Left renal cortex interstitium (tissue), 4 donors: ENCODE measurements at places on chromosomes 6 and 20. TPM values are rescaled to one million over a fixed set of nuclear protein-coding genes. Genes with fewer than 3 reads are reported as not detected.

DNA sequence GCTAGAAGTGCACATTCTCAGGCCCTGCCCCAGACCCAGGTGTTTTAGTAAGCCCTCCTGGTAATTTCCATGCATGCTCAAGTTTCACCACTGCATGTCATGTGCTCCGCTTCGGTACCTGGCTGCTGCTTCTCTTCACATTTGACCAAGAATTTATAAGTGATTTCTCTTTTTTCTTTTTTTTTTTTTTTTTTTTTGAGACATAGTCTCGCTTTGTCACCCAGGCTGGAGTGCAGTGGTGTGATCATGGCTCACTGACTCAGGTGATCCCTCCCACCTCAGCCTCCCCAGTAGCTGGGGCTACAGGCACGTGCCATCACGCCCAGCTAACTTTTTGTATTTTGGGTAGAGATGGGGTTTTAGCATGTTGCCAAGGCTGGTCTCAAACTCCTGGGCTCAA lies 16.0 kb downstream of the TM9SF4 start:
- no peak for DNase-seq

GRCh38 chr6:83215131-83216047 lies 22.2 kb downstream of the RWDD2A start:
- DNase-seq: peak; percentile 32

- DNase-seq: no peak
Measured at GRCh38 chr6:144202879-144203468, 52.7 kb downstream of the STX11 start.

GRCh38 chr20:44471481-44471882 lies 4.2 kb upstream of the TTPAL start:
- no peak for DNase-seq

- DNase-seq: no peak
Measured at GRCh38 chr20:46757754-46758678, 48.6 kb downstream of the SLC2A10 start.

DNA sequence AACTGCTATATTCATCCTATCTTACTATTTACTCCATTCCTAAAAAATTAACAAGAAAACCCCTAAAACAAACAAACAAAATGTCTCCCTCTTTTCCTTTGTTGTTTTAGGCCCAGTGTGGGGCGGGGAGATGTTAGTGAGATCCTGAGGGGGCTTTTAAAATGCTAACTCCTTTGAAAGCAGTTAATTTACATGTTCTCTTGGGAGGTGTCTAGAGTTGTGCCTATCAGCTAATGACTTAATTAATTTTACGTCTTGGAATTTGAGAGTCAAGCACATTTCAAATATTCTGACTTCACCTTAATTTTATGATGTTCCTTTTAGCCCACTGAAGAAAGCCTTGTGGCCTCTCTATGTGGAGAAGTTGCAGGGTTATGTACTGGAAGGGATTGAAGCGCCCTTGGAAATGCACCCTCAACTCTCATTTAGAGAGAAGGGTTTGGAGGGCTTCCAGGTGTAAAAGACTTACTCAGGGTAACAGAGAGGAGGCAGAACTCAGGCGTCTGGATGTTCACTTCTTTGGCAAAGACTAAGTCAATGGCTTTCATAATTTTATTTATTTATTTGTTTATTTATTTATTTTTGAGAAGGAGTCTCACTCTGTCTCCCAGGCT lies 4.9 kb downstream of the SASH1 start:
- no peak for DNase-seq

GRCh38 chr6:139250296-139251044 lies 41.3 kb downstream of the TXLNB start:
- no peak for DNase-seq

DNA sequence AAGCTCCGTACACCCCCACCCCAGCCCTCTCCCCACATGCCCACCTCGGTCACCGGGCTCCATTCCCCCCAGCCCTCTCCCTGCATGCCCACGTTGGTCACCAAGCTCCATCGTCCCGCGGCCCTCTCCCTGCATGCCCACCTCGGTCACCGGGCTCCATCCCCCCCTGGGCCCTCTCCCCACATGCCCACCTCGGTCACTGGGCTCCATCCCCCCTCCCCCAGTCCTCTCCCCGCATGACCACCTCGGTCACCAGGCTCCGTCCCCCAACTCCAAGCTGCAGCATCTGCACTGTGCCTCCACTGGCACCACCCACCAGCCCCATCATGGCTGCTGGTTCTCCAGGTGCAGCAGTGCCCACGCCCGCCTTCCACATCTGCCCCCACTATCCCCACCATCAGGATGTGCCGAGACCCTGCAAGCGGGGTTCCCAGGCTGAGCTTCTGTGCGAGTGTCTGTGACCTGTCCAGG lies 16.8 kb downstream of the TAF4 start:
- DNase-seq: no peak

- no peak for DNase-seq
Measured at GRCh38 chr6:168590406-168590805, 149.4 kb downstream of the SMOC2 start.

DNA sequence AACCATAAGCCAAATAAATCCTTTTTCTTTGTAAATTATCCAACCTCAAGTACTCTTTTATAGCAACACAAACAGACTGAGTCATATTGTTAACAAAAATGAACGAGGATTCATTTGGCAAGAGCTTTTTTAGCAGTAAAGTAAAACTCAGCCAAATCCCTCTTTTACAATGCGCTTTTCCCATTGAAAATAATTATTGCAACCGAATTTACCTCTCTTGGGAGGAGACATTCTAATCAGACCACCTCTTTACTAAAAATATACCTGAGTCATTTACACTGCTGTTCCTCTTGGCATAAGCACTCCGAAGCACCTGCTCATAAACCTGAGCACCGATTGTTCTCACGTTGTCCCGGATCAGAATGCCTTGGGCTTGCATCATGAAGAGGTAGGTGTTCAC lies 57.4 kb downstream of the B4GALT5 start:
- no peak for DNase-seq

GRCh38 chr6:20664250-20664649 lies 130.0 kb downstream of the CDKAL1 start:
- no peak for DNase-seq

DNA sequence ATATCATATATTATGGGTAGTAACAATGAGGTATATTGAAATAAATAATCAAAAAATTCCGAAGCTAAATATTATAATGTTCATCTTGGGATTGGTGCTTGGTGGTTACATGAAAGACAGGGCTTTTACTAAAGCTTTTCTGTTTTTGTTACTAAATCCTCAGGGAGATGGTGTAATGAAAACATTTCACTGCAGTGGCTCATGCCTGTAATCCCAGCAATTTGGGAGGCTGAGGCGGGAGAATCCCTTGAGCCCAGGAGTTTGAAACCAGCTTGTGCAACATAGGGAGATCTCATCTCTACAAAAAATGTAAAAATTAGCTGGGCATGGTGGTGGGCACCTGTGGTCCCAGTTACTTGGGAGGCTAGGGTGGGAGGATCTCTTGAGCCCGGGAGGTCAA lies 42.9 kb downstream of the AFG1L start:
- DNase-seq: no peak

- DNase-seq: no peak
Measured at GRCh38 chr6:107098436-107099307, 16.6 kb downstream of the BEND3 start.

DNA sequence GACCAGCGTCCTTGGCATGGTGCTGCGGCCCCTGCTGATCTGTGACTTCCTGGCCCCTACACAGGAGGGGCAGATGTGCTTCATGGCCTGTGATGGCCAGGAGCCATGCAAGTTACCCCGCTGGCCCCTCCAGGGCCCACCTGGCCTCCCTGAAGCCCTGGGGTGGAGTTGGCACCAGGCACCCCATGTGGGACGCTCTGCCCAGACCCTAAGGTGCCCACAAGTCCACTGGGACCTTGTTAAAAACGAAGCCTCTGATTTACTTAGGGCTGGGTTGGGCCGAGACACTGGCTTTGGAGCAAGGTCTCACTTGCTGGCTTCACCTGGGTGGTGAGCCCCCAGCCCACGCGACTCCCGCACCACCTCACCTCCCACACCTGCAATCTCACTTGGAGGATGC lies 139.0 kb downstream of the PHACTR3 start:
- DNase-seq: no peak

DNA sequence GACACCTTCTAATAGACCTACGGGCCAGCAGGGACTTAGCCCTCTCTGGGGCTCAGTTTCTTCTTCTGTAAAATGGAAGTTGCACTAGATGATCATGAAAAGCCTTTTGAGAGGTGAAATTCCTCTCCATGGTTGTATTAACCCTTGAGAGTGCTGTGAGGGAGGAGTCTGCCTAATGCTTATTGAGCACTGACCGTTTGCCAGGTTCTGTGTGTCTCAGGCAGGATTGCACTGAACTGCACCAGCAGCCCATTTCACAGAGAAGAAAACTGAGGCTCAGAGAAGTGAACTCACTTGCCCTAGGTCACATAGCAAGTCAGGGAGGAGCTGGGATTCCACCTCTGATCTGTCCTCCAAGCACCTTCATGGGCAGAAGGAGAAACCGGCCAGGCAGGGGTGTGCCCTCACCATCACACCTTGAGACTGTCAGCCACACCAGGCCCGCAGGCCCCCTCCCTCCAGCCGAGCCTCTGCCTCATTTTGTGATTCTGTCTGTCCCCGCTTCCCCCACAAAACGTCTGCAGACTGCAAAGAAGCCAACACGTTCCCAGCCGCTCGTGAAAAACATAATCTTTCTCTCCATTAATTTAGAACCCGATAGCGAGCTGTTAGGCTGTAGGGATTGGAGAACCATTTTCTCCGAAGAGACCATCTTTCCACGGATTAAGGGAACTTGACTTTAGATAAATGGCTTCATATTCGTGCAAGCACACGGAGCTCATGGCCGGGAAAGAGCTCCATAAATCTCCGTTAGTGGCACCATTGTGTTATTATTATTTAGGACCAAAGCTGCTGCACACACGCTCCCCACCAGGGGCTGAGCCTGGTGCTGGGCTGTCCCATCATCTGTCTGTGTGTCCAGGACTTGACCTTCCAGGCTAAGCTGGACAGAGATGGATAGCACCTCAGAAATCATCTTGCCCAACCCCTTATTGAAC lies 46.0 kb downstream of the KIAA1755 start:
- DNase-seq: no peak

- DNase-seq: no peak
Measured at GRCh38 chr20:49210101-49210756, 9.0 kb upstream of the DDX27 start.

- no peak for DNase-seq
Measured at GRCh38 chr6:53056273-53056672, 8.9 kb upstream of the FBXO9 start.

The BRD2 gene
- polyA plus RNA-seq: 299 TPM

The GRIK2 gene
- polyA plus RNA-seq: 17.8 TPM

The SOBP gene
- 14.3 TPM for polyA plus RNA-seq

The PRDM1 gene
- polyA plus RNA-seq: 2.9 TPM

The TRIM31 gene
- not detected for polyA plus RNA-seq

The CST5 gene
- polyA plus RNA-seq: 0.32 TPM
